Activated T-cell treated with anti-CD3 and anti-CD28 coated beads for 4 hours (primary cell): ENCODE measurements at places on chromosomes 2 and 18.

GRCh38 chr18:10081492-10081891 is 167.7 kb downstream of the VAPA start:
- DNase-seq = no peak

- DNase-seq = no peak
Observed at GRCh38 chr2:176388861-176389260, 119.6 kb downstream of the MTX2 start.

DNA sequence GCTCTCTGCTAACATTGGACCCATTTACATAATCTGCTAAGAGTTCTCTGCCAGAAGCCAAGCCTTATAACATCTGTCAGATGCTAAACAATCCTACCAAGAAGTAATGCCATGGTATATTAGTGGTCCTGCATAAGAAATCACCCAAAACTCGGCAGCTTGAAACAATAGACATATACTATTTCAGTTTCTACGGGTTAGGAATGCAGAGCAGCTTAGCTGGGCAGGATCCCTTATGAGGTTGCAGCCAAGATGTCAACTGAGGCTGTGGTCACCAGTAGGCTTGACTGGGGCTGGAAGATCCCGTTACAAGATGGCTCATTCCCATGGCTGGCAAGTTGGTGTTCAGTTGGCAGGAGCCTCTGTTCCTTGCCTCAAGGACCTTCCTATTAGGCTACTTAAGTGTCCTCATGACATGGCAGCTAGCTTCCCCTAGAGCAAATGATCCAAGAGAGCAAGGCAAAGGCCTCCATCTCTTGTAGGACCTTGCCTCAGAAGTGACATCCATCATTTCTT is 25.1 kb upstream of the SOS1 start:
- DNase-seq = no peak

- no peak for DNase-seq
Observed at GRCh38 chr2:101569886-101570520, 95.1 kb upstream of the RFX8 start.

DNA sequence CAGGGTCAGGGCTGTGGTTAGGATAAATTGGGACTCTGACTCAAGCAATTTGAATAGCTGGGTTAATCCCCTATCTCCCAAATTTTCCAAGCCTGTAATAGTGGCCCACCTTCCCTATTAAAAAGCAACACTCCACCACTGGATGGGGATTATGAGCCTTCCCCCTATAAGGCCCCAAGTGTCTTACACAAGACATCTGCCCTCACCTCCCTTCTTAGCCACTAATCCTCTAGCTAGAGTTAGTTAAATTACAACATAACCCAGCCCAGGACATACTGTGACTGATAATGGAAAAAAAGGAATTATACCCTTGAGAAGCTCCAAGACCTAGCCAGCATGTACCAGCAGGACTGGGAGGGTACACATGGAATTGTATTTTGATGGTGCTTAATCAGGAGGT is 190.4 kb downstream of the NRP2 start:
- no peak for DNase-seq

GRCh38 chr2:59182249-59182648 is 941.1 kb upstream of the FANCL start:
- no peak for DNase-seq

DNA sequence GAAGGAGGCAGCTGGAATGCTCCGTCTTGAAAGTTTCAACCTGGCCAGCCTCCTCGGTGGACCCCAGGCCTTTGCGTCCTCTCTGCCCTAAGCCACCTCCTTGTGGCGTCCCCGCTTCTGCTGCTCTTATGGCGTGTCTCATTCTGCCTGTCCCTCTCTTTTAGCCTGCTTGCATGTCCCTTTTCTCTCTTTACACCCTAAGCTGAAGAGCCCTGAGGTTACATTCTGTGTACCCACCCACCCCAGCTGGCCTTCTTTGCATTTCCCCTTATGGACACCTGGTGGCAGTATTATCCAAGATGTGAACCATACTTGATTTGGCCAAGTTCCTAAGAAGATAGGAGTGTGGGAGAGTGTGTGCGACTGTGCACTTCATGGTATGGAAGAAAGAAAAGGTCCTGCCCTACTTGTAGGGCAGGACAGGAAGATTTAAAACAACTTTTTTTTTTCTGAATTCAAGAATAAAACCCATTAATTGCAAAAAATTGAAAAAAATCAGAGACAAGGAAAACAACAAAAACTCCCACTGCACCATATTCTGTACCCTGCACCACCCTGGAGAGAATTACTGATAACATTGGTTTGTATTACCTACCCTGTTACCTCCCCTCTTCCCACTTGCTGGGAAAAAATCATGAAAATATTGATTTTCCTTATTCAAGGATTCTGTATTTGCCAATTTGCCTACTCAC is 77.4 kb downstream of the DYSF start:
- DNase-seq = no peak

DNA sequence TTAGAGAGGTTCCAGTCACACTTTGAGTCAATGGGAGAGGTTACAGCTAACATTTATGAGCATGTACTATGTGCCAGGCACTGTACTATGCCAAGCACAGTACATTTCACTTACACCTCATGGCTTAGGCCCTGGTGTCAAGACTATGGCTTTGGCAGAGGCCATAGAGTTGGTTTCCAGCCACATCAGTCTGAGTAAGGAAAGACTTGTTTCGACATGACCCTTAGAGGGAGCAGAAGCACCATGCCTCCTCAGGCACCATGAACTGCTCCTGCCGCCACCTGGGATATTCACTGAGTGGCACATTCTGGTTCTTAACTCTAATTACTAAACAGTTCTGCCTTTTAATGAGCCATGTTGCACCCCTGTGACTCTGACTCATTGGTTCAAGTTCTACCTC is 12.7 kb downstream of the DGUOK start:
- no peak for DNase-seq
